ENCODE measurements at places on chromosomes 1 and 21.

DNA sequence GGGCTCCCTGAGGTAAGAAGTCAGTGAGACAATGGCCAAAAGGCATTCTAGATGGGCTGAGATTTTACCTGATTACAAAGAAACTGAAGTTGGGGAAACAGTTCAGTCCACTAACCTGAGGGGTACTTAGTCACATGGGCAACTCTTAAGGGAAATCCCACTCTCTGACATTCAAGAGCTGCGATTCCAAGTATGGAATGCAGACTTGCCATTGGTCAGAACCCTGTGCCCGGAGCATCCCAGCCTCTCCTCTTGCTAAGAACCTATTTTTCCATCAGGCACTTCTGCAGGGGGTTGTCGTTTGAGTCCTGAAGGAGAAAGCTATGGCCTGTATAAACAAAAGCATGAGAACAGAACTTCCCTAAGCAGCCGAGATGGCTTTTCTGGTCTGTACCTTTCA is 434.9 kb upstream of the DAB1 start:
- no peak for DNase-seq

DNA sequence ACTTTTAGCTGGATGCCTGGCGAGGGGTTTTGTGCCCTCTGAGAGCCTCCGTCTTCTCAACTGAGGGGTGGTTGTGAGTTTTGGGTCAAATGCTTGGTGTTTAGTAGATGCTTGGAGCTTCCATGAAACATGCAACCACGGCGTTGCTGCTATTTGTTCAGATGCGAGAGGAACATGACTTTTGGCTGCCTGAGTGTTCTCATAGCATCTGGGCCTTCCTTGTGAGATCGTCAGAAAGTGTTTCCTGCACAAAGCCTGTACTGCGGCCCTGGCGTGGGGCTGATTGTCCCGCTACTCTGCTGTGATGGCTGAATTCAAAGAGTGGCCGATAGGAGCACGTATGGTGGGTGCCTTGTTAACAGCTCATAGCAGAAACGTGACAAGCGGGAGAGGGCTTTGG is 69.8 kb upstream of the FAM3B start:
- DNase-seq = no peak

GRCh38 chr1:212463565-212464285 is 31.0 kb downstream of the NENF start:
- DNase-seq = no peak

- no peak for DNase-seq
These were observed 5.0 kb downstream of the TAF5L start for GRCh38 chr1:229620876-229621275.

DNA sequence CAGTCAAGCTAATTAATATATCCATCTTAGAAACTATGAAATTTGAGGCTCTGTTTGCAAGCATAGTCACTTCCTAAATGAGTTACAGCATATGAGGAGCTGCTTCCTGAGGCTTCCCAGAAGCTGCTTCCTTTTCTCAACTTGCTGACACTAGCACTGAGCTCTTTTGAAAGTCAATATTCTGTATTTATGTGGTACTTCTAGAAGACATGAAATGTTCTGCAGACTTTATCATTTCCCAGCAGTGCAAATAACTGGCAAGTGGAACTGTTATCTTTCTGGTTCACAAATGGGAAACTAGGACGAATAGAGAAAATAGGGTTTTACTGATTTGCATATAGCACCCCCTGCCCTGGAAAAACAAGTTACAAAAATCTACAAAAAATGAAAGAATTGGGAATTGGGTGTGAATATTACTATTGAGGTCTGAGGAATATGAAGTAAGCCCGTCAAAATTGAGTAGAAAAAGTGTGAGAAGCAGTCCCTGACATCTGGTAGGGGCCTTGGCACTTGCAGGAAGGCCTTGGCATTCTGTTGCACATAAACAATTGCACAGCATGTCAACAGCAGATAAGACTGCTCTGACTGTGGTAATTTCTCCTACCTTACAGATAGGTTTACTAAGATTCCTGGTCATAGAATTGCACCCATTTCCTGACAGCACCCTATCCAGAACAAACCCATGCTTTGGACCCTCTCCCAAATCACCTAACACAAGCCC is 7.1 kb downstream of the GIPC2 start:
- no peak for DNase-seq

DNA sequence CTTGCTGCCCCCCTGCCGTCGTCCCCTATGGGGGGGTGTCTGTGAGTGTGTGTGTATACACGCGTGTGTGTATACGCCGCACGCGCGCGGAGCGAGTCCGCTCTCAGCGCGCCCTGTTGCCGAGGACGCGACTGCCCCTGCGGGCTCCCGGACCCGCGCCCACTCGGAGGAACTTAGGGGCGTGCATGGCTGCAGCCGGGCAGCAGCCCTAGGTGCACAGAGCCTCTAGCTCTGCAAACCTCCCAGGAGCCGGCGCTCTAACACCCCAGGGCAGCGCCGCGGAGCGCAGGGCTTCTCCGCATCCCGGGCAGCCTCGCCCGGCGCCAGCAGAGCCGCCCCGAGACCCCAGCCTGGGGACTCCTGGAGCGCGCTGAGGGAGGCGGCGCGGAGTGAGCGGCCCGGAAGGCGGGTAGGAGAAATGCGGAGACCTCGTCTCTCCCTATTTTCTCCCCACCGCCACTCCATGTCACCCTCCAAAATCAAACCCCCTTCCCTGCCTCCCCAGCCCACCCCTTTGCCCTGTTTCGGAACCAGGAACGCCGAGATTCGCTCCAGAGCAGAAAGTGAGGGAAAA is 574 bp downstream of the ITPKB start:
- DNase-seq = peak; percentile 60

GRCh38 chr1:18541046-18541795 is 60.5 kb downstream of the KLHDC7A start:
- DNase-seq = no peak

DNA sequence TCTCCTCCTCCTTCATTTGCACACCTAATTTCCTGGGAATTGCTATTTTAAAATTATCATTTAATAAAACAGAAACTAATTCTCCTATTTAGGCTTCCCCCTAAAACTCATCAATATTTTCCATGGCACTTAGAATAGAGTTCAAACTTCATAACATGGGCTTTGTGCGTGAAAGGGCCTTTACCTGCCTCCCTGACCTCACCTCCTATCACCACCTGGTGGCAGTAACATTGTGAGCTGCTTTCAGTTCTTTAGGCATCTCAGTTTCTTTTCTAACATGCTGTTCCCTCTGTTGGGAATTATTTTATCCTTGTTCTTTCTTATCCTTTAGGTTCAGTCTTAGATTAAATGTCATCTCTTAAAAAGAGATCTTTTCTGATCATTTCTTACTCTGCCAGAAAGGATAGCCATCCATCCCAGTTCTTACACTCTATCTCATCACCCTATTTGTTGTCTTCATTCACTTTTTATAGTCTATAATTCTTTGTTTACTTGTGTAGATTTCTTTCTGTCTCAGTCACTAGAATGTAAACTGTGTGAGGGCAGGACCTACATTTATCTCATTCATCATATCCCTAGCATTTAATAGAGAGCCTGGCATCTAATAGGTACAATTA is 133.8 kb upstream of the KIAA1614 start:
- DNase-seq = peak; percentile 35

DNA sequence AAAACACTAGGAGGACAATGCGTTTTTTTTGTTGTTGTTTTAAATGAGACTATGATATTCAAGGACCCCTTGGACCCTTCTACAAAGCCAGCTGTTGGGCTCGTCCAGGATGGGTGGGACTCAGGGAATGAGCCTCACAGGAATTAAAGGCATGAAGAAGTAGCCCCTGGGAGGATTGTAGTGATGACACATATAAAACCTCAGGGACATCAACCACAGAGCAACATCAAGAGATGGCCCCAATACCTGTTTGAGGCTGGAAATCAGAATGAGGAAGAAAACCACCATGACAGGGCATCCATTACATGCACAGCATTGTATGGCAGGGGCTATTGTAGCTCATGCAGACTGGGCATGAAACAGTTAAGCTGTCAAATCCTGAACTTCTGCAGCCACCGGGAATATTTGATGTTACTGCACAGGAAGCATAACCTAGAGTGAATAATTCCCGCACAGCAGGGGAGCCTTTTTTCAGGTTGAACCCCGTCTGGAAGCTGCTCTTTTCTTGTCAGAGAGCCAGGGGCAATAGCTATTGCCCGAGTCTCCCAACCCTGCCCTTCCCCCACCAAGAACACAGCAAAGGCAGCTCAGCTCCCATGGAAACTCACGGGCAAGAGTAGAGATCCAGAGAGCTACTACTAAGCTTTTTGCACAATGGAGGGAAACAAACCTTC is 140.2 kb upstream of the FGGY start:
- DNase-seq = no peak

GRCh38 chr1:155205969-155206593 is 1.6 kb downstream of the THBS3 start:
- no peak for DNase-seq

- DNase-seq = no peak
These were observed 35.3 kb downstream of the MTF2 start for GRCh38 chr1:93114391-93114790.

- no peak for DNase-seq
These were observed 66.6 kb downstream of the TRIM11 start for GRCh38 chr1:228339766-228340685.

GRCh38 chr21:18252256-18252655 is 7.6 kb downstream of the CHODL start:
- no peak for DNase-seq

- no peak for DNase-seq
These were observed 197.3 kb downstream of the MATN1 start for GRCh38 chr1:30525971-30526651.

DNA sequence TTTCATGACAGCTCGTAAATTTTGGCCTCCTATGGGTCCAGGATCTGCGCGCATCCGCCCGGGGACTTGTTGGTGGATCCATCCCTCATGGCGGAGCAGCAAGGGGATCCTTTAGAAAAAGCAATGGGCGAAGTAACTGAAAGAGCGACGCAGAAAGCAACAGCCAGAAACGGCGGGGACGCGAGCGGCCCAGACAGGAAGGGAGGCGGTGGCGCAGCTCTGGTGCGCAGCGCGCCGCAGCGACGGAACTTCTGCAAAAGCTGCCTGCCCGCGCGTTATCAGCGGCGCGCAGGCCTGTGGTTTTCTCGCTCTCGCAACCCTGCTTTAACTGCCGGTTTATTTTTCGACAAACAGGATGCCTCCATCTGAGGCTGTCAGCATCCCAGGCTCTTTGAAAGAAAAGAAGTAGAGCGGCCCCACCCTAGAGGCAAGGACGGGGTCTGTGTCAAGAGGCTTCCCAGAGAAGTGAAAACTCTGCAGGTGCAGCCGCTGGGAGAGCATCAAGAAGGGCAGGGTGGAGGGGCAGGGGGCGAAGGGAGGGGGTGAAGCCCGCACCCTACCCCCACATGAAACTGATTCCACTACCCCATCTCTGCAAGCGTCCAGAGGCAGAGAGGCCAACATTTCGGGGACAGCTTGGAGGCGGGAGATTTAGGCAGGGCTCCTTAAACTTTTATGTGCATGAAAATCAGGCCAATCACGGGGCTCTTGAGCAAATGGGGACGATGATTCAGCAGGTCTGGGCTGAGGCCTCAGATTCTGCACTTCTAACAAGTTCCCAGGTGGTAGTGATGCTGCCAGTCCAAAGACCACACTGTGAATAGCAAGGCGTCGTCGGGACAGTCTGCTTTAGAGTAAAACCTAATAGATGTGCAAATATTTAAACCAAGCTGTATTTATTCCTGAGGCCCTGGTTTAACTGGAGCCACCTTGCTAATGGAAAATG is 22.2 kb downstream of the RUNX1 start:
- peak; percentile 94 for DNase-seq

DNA sequence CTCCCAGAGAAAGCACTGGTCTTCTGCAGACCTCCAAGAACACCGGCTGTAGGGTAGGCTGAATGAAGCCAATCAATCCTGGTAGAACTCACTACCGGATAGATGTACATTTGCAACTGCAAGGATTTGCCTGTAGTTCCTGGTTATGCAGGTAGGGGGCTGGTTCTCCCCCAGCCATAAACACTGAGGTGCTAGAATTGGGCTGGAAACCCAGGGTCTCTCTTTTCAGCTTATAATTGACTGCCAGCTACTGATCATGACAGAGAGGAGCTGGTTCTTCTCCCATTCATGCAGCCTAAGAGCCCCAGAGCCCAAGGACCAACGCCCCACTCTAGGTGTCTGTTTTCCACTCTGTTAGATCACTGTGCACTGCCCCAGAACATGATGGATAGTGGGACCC is 21.5 kb upstream of the MTARC2 start:
- no peak for DNase-seq

DNA sequence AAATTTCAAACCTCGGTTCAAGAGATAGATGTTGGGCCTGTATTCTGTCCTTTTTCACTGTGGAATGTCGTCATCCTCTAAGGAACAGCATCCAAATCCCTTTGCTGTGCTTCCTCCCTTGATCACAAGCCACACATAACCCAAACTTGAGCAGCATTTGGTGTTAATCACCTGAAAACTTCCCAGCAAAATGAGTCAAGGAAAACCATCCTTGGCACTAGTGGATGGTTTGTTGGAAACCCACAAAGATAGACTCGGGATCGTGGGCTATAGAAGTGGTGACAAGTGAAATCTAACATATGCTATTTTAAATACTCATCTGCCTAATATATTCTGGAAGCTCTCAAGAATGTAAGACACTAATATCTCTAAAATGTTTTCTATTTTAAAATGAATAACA is 459.1 kb downstream of the SETD4 start:
- DNase-seq = no peak

DNA sequence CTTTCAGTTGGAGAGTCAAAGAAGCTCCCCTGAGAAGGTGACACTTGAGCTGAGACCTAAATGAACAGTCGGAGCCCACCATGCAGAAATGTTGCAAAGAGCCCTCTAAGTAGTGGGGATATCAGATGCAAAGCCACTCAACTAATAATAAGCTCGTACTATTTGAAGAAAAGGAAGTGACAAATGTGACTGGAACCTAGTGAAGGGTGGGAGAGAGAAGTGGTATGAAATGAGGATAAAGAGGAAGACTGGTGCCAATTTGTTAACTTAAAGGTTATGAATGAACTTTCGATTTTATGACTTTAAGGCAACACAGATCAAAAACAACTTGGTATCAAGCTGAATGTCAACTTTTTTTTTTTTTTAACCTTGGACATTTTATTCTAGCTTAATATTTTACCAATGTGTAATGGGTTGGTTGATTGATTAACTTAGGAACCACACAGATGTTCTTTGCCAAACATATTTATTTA is 14.7 kb downstream of the LYPLAL1 start:
- no peak for DNase-seq

- DNase-seq = no peak
These were observed 47.8 kb downstream of the PACC1 start for GRCh38 chr1:212366901-212367300.

DNA sequence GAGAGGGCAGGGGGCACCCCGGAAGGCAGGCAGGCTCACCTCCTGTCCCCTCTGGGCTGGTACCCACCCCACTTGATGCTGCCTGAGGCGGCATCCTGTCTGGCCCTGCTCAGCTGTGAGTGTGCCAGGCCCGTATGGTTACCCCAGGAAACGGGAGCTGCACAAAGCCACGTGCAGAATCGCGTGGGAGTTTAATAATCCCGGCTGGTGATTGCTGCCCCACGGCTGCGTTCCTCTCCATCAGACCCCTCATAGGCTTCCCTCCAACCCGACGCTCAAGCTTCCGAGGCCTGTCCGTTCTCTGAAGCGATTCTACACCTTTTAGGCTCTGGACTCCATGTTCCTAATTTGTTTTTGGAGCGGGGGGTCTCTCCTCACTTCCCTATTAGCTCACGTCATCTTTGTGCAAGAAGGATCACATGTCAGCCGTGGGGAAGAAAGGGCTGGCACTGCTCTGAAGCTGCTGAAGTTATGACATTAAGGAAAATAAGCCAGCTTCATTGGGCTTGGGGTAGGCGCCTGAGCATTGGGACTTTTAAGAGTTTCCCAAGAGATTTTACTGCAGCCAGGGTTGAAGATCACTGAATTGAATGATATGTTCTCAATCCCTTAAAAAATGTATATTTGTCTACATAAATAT is 1.1 kb upstream of the B3GALT5 start:
- no peak for DNase-seq

All from RPMI8226 (cell line).